ENCODE measurements at places on chromosomes 1 and 21. TPM values are rescaled to one million over a fixed set of nuclear protein-coding genes. Genes with fewer than 3 reads are reported as not detected.

MYBPH gene
- total RNA-seq: not detected

LAX1 gene
- not detected for total RNA-seq

RPE65 gene
- total RNA-seq: not detected

SPRR3 gene
- not detected for total RNA-seq

- DNase-seq: no peak
These were observed 127.8 kb downstream of the RGS7 start for GRCh38 chr1:241229216-241229615.

DNA sequence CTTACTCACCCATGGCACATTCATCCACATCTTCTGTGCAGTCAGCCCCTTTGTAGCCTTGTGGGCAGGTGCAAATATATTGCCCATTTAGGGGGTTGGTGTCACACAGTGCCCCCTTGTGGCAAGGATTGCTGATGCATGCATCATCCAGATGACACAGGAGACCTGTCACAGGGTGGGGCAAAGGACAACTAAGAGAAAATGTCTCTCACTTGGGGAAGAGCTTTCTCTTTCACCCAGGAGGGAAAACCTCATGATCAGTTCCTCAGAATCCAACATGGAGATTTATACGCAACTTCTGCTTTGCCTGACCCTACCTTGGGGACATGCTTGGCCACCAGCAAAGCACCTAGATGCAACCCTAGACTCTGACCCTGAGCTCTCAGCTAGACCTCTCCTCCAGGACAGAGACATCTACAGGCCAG is 71.8 kb upstream of the ADAM30 start:
- DNase-seq: no peak

DNA sequence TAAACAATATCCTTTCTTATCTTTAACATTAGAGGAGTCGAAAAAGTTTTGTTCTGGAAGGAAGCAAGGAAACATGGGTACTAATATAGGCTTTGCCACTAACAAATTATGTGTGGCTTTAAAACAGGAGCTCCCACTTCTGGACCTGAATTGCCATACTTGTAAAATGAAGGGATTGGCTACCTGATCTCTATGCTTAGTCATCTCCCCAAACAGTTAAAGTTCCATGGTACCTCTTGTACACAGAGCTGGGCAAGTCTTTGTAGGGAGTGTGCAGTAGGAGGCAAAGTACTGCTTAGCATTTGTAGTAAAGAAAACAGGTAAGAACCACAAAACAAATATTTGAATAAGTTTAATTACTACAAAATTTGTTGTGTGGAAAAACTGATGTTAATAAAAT is 81.3 kb downstream of the MAST2 start:
- no peak for DNase-seq

DNA sequence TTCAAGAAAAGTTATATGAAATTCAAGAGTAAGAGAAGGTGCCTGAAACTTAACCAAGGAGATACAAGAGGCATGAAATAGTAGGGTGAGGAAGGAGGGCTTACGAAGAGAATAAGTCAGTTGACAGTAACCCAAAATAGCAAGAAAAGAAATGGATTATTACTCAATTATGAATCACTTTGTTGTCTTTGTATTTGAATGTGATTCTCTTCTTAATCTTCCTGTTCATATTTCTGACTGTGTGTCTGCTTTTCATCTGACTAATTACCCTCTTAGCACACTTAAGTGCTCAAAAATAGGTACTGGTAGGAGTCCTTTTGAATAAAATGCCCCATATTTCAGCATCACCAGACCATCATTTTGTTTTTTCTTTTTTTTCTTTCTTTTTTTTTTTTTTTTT is 39.4 kb downstream of the GLMN start:
- no peak for DNase-seq

DNA sequence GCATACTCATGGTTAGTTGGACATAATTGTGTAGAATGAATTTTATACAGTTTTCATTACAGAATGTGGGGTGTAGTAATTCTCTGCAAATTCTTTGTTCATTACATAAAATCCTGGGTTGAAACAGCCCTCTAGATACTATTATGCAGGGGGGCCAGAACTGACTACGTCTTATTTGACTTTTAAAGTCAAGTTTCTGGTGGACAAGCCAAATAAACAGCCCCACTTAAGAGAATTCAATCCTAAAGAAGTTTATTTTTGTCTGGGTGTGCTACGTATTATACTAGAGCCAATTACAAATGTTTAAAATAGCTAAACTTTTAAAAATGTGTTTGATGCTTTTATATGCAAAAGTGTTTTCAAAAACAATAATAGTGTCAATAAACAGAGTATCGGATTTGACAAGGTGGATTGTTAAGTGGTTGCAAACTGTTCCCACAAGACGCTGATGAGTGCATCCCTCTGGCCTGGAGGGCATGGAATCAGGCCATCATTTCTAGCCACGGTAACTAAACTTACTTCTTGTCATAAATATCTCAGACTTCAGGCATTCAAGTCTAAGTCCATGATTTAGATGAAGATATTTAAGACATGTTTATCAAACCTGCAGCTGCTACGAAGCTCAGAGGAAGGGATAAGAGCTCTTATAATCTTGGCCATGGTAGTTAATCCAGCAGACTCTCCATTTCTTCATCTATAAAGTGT is 646.3 kb downstream of the KIF26B start:
- DNase-seq: peak; percentile 40

- DNase-seq: no peak
These were observed 868 bp downstream of the C1orf21 start for GRCh38 chr1:184387476-184388318.
